Activated naive CD4-positive, alpha-beta T cell treated with anti-CD3 and anti-CD28 coated beads for 36 hours (primary cell): ENCODE measurements at places on chromosomes 2 and 18. TPM values are rescaled to one million over a fixed set of nuclear protein-coding genes. Genes with fewer than 3 reads are reported as not detected.
A peak's percentile ranks its signal among the peaks of the same experiment; 100 is the strongest.

DNA sequence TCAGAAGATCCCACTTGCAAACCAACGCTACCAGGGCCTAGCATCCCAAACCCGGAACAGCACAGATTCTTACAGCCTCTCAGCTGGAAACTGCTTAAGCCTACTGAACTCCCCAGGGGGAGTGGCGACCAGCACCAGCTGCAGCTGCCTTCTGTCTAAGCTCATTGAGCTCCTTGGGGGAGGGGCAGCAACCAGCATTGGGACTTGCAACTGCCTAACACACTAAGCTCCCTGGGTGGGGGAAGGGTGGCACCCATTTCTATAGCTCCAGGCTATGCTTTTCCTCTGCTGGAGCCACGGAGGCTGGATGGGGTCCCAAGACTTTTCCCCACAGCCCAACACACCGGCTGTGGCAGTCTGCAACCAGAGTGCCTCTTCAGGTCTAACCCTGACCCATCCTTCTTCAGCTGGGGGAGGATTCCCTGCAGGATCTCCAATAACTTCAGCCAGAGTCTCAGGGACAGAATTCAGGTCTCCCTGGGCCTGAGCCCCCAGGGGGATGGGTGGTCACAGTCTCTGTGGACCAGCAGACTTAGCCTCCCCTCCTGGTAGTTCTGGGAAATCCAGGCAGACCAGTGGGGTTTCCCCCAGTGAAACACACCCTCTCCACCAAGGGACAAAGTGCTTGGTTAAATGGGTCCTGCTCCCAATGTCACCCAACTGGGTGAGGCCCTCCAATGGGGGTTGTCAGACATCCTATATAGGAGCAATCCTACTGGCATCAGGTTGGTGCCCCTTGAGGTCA is 45.9 kb upstream of the ITGA4 start:
- H3K27ac ChIP-seq: no peak overlapping the region
- H3K27me3 ChIP-seq: no peaks in the 10 kb centered on the region
- no peak overlapping the region for H3K4me3 ChIP-seq
- H3K36me3 ChIP-seq: peaks cover 8% of the 10 kb centered on the region

DNA sequence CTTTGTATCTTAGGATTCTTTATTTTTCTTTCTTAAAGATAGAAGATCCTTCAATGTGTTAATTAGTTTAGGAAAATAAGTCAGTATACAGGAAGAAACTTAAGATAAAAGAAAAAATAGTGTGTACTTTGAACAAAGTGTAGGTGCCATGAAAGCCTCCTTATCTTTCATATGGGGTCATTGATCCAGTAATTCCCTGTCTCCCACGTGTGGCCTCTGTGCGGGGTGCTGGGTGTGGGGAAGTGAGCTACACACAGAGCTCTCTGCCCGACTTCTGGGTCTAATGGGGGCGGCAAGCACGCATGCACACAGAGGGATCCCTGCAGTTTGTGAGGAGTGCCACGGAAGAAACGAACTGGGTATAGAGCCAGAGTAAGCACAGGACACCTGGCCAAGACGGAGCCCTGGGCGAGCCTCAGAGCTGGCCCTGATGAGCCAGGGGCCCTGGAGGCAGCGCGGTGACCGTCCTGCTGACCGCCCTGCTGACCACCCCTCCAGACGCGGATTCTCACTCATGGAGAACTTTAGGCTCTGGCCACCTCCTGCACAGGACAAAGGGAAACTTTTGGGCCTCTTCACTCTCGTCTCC is 253.5 kb downstream of the ACKR3 start:
- no peak for DNase-seq
- peaks cover 3% of the 10 kb centered on the region for H3K27me3 ChIP-seq
- H3K36me3 ChIP-seq: no peaks in the 10 kb centered on the region
- no peak overlapping the region for H3K27ac ChIP-seq

- no peak overlapping the region for H3K27ac ChIP-seq
- peak; percentile 84 for DNase-seq
- H3K36me3 ChIP-seq: no peaks in the 10 kb centered on the region
- H3K27me3 ChIP-seq: peaks cover 14% of the 10 kb centered on the region
- no peak overlapping the region for H3K4me3 ChIP-seq
- peaks cover 36% of the 10 kb centered on the region for H3K4me1 ChIP-seq
Measured at GRCh38 chr2:230984393-230985220, 11.3 kb upstream of the SPATA3 start.

DNA sequence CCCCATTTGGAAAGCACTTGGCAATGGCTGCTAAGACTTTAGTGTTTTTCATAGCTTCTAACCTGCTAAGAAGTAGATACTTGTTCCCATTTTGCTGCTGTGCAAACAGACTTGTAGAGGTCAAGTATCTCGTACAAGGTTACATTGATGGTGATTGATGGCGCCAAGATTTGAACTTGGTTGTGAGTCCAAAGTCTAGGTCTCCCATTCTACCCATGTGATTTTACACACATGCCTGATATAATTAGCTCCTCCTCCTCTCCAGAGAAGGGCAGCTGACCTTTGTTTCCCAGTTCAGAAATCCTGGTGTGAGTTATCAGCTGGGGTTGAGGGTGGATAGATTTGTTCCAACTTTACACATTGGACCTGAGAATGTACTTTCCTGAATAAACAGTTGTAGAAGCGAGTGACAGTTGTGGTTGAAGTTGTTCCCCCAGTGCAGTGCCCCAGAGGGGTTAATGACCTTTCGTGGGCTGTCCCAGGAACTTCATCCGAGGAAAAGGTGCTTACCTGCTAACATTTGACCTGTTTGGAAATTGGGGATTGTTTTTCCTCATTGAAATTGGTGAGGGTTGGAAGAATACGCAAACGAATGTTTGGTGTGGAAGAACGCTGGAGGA is 10.4 kb downstream of the TCF7L1 start:
- H3K4me3 ChIP-seq: no peak overlapping the region
- no peaks in the 10 kb centered on the region for H3K36me3 ChIP-seq
- H3K27ac ChIP-seq: no peak overlapping the region
- peaks cover 23% of the 10 kb centered on the region for H3K27me3 ChIP-seq
- no peak for DNase-seq

DNA sequence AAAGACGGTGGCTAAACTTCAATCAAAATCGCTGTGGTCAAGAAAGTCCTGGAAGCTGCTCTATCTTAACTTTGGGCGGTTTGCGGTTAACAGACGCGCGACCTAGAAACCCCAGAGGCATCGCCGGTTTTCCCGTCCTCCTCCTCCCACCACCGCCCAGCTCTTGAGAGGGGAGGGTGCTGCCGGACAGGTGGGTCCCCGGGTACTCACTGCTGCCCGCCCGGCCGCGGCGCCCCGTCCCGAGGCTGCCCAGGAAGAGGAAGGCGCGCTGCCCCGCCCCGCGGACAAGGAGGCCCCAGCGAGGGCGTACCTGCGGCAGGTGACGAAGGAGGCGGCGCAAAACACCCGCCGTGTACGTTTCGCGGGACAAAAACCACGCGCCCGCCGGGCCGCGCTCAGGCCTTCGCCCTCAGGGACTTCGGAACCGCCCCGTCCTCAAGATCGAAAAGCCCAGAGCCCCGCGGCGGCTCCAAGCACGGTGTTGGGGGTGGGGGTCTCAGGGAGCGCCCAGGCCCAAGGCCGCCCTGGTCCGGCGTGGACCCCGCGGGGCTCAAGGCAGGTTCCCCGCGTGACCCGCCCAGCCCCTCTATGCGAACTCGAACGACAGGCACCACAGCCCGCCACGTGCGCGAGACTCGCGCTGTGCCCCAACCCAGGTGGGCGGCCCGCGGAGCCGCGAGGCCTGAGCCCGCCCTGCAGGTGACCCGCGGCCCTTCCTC is at the start of gene SH3YL1:
TSS of gene SH3YL1 (minus strand) at position 259 of the 719 bp plus-strand sequence. CDS start at position 211, 48 bp downstream.
- H3K4me1 ChIP-seq: peaks cover 32% of the 10 kb centered on the region
- H3K4me3 ChIP-seq: peak within 1 kb of the TSS; percentile 91
- peak; percentile 57 for DNase-seq
- H3K27ac ChIP-seq: peak within 1 kb of the TSS; percentile 90

- no peaks in the 10 kb centered on the region for H3K36me3 ChIP-seq
- no peak for DNase-seq
- no peaks in the 10 kb centered on the region for H3K27me3 ChIP-seq
- no peak overlapping the region for H3K27ac ChIP-seq
- H3K4me3 ChIP-seq: no peak overlapping the region
Measured at GRCh38 chr2:217643789-217644301, 358.9 kb downstream of the TNS1 start.

Gene SERPINB13
- total RNA-seq: not detected

Gene LYG1
- 0.32 TPM for total RNA-seq
